ENCODE measurements at places on chromosomes 7 and 10. TPM values are rescaled to one million over a fixed set of nuclear protein-coding genes. Genes with fewer than 3 reads are reported as not detected.

- peaks cover 2% of the 10 kb centered on the region for H3K27me3 ChIP-seq
- no peak for DNase-seq
- H3K4me1 ChIP-seq = peaks cover 17% of the 10 kb centered on the region
- no peak overlapping the region for H3K4me3 ChIP-seq
- H3K27ac ChIP-seq = no peak overlapping the region
- H3K36me3 ChIP-seq = peaks cover 4% of the 10 kb centered on the region
Observed at GRCh38 chr7:40694026-40694809, 559.4 kb downstream of the SUGCT start.

- no peak for DNase-seq
- peaks cover 16% of the 10 kb centered on the region for H3K27me3 ChIP-seq
- H3K36me3 ChIP-seq = no peaks in the 10 kb centered on the region
- no peak overlapping the region for H3K4me3 ChIP-seq
Observed at GRCh38 chr10:133245439-133246235, 8.0 kb downstream of the VENTX start.

The WDR86 gene
- not detected for total RNA-seq

The KNDC1 gene
- not detected for total RNA-seq

- H3K27ac ChIP-seq = no peak overlapping the region
- peaks cover 35% of the 10 kb centered on the region for H3K4me1 ChIP-seq
Observed at GRCh38 chr7:101854084-101854865, 36.8 kb downstream of the CUX1 start.

DNA sequence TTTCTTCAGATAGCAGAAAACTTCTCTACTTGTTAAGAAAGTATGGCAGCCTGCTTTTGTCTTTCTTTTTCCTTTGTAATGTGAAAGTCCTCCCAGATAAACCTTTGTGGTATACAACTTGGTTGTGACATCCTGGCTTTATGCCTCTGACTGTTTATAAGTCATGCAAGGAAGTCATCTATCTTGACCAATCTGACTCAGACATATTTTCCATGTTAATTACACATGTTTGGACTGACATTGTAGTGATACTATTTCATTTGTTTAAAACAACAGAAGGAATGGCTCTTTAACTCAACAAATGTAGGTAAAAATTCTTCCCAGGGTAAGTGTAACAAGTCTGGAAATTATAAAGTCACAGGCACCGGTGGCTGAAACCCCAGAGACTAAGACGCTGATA is 341.6 kb upstream of the MEOX2 start:
- H3K36me3 ChIP-seq = no peaks in the 10 kb centered on the region
- no peaks in the 10 kb centered on the region for H3K27me3 ChIP-seq
- peak overlapping the region; percentile 18 for H3K4me3 ChIP-seq
- H3K4me1 ChIP-seq = peaks cover 48% of the 10 kb centered on the region
- H3K27ac ChIP-seq = peak overlapping the region; percentile 73
- DNase-seq = peak; percentile 88

The TRIM50 gene
- total RNA-seq = not detected

GRCh38 chr7:116782177-116782711 is 80.1 kb upstream of the CAPZA2 start:
- peak overlapping the region; percentile 32 for H3K27ac ChIP-seq
- H3K4me3 ChIP-seq = peak overlapping the region; percentile 4
- DNase-seq = peak; percentile 74
- H3K4me1 ChIP-seq = peaks cover 60% of the 10 kb centered on the region

- no peak overlapping the region for H3K27ac ChIP-seq
- H3K36me3 ChIP-seq = peaks cover 6% of the 10 kb centered on the region
- H3K4me1 ChIP-seq = no peaks in the 10 kb centered on the region
- H3K27me3 ChIP-seq = peaks cover 7% of the 10 kb centered on the region
- DNase-seq = no peak
Observed at GRCh38 chr10:84158061-84158460, 15.5 kb upstream of the GPR15LG start.

The XRCC2 gene
- total RNA-seq = 4.5 TPM

The LCOR gene
- 28.5 TPM for total RNA-seq

DNA sequence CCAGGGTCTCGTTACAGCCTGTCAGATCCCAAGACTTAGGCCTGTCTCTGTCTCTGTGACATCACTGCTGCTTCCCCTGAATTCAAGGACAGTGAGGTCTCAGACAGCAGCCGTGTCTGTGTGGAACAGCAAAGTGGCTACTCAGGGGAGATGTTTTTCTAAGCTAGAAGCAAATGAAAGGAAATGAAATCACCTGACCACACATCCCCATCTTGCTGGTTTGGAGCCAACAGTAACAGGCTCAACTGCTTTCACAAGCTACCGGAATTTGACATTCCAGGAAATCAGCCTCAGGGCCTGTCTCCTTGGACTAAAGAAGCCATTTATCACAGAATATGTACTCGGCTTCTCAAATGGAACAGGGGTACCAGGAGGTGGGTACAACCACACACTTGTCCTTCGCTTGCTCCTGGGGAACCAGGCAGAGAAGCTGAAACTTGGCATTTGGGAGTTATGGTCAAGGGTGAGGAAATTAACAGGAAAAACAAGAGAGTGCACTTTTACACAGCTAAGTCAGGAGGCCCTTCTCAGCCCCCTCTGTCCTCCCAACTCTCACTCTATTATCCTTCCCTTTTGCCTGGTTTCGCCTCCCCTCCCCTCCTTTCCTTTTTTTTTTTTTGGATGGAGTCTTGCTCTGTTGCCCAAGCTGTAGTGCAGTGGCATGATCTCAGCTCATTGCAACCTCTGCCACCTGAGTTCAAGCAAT is 73.2 kb downstream of the SPDYE5 start:
- DNase-seq = peak; percentile 92
- peaks cover 15% of the 10 kb centered on the region for H3K4me1 ChIP-seq
- H3K4me3 ChIP-seq = no peak overlapping the region
- peak overlapping the region; percentile 69 for H3K27ac ChIP-seq

DNA sequence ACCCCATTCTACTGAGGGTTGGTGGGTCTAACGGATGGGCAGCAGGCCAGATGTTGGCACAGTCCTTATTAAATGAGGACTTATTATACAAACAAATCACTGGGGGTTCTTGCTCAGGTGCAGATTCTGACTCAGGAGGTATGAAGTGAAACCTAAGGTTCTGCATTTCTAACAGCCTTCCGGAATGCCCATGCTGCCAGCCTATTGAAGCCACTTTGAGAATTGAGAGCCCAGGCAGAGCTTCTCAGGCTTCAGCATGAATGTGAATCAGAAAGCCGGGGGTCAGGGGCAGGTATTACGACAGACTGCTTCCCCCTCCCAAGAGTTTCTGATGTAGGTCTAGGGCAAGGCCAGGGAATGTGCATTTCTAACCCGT is 34.1 kb upstream of the NPFFR1 start:
- no peak overlapping the region for H3K4me3 ChIP-seq
- DNase-seq = no peak
- no peaks in the 10 kb centered on the region for H3K36me3 ChIP-seq

DNA sequence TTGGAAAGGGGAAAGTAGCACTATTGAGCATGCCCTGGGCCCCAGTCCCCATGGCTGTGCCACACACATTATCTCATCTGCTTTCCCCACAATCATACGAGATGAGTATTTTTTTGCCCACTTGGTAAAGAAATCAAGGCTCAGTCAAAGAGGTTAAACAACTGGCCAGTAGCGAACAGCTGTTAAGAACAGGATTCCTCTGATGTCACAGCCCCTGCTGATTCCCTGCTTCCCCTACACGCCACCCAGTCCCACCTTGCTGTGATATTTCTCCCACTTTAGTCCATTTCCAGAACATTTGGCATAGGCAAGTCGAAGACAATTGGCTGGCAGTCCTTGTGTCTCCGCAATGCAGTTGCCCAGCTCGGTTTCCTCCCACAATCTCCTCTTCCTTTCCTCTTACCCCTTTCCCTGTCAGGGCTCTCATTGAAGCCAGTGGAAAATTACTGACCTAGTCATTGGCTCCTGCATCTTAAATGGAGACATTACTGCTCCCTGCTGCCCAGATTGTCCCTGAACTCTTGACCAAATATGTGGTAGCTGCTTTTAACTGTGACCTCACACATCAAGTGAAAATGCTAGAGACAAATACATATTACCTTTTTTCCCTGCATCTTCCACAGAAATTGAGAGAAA is 56.5 kb upstream of the EEPD1 start:
- DNase-seq = no peak
- H3K27ac ChIP-seq = no peak overlapping the region
- no peaks in the 10 kb centered on the region for H3K36me3 ChIP-seq
- no peak overlapping the region for H3K4me3 ChIP-seq

DNA sequence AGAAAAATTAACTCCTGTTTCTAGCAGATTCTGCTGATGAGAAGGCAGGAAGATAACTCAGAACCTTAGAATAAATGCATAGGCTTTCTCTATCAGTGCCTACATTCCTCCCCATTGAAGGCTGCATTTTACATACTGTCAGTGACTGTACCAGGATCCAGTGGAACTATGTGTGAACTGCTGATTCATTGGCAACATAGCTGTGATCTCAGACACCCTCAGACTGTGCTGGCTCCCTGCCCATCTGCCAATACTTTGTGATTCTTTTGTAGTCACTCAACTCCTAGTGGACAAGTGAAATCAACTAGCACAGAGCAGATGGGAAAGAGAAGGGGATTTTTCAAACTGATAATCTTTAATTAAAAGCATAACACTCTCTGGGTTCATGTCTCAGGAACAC is 375.8 kb downstream of the MDFIC start:
- H3K4me1 ChIP-seq = peaks cover 77% of the 10 kb centered on the region
- H3K36me3 ChIP-seq = 0 out of 2 replicates have a peak, but pooled peaks cover 6% of the 10 kb centered on the region
- no peaks in the 10 kb centered on the region for H3K27me3 ChIP-seq
- no peak overlapping the region for H3K4me3 ChIP-seq

GRCh38 chr10:75021379-75022249 is 89.8 kb upstream of the SAMD8 start:
- DNase-seq = no peak
- peaks cover 16% of the 10 kb centered on the region for H3K36me3 ChIP-seq
- no peak overlapping the region for H3K27ac ChIP-seq
- H3K27me3 ChIP-seq = no peaks in the 10 kb centered on the region

DNA sequence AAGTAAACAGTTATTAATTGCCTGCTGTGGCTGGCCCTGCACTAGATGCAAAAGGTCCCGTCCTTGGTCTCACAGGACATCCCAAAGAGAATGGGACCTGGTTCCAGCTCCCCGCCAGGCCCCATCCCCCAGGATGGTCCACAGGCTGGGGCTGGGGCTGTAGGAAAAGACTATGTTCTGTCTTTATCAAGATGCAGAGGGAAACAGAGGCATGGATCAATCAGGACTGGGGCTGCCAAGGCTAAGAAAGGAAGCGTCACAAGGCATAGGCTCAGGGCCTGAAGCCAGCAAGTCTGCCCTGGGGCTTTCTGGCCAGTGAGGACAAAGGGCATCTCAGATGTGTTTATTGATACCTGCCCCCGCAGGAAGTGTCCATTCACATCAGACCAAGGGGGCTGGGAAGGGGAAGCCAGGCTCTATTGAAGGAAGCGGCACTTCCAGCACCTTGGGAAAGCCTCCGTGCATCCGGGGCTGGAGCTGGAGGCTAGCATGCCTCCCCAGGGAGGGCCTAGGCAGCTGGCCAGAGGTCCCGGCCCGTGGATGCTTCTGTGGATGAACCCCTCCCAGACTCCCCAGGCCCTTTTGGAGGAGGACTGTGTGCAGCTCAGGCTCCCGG is 5.8 kb downstream of the VSIR start:
- H3K4me3 ChIP-seq = peak overlapping the region; percentile 80
- no peaks in the 10 kb centered on the region for H3K36me3 ChIP-seq
- H3K27ac ChIP-seq = peak overlapping the region; percentile 99
- peak; percentile 38 for DNase-seq

- peaks cover 14% of the 10 kb centered on the region for H3K4me1 ChIP-seq
- peaks cover 8% of the 10 kb centered on the region for H3K36me3 ChIP-seq
- peak; percentile 62 for DNase-seq
- no peaks in the 10 kb centered on the region for H3K27me3 ChIP-seq
Observed at GRCh38 chr10:69160809-69161241, 19.2 kb upstream of the SUPV3L1 start.

- peak; percentile 91 for DNase-seq
- H3K27ac ChIP-seq = no peak overlapping the region
- H3K27me3 ChIP-seq = peaks cover 6% of the 10 kb centered on the region
- peaks cover 20% of the 10 kb centered on the region for H3K4me1 ChIP-seq
- peaks cover 24% of the 10 kb centered on the region for H3K36me3 ChIP-seq
- no peak overlapping the region for H3K4me3 ChIP-seq
Observed at GRCh38 chr7:137992550-137993394, 9.1 kb downstream of the CREB3L2 start.

- no peaks in the 10 kb centered on the region for H3K27me3 ChIP-seq
- no peaks in the 10 kb centered on the region for H3K36me3 ChIP-seq
- no peak overlapping the region for H3K4me3 ChIP-seq
- no peak for DNase-seq
- H3K4me1 ChIP-seq = no peaks in the 10 kb centered on the region
Observed at GRCh38 chr10:66234872-66235271, 691.0 kb upstream of the LRRTM3 start.

DNA sequence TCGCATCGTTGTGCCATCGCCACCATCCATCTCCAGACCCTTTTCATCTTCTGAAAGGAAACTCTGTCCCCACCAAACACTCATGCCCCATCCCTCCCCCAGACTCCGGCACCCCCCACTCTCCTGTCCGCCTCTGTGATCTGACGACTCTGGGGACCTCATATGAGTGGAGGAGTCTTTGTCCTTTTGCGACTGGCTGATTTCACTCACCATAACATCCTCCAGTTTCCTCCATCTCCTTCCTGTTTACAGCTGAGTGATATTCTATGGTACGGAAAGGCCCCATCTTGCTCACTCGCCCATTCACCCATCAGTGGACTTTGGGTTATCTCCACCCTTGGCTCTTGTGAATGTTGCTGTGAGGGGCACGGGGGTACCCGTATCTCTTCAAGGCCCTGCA is 11.8 kb upstream of the INSIG1 start:
- H3K36me3 ChIP-seq = no peaks in the 10 kb centered on the region
- no peak for DNase-seq
- peaks cover 6% of the 10 kb centered on the region for H3K4me1 ChIP-seq
- H3K4me3 ChIP-seq = no peak overlapping the region
- H3K27me3 ChIP-seq = peaks cover 48% of the 10 kb centered on the region

- peak overlapping the region; percentile 98 for H3K4me3 ChIP-seq
- peaks cover 49% of the 10 kb centered on the region for H3K4me1 ChIP-seq
- peaks cover 15% of the 10 kb centered on the region for H3K27me3 ChIP-seq
- peaks cover 34% of the 10 kb centered on the region for H3K36me3 ChIP-seq
- H3K27ac ChIP-seq = peak overlapping the region; percentile 98
Observed at GRCh38 chr7:44796034-44796503, 412 bp upstream of the PPIA start.

DNA sequence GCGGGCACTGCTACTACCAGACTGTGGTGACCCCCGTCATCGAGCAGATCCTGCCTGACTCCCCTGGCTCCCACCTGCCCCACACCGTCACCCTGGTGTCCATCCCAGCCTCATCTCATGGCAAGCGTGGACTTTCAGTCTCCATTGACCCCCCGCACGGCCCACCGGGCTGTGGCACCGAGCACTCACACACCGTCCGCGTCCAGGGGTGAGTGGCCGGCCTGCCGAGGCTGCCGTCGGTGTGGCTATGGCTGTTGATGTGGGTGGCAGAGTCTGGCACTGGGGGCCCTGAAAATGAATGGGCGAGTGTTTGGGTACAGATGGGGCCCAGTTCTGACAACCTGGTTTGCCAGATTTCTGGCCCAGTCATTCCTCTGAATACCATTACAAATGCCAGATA is 15.4 kb downstream of the LIMK1 start:
- peaks cover 7% of the 10 kb centered on the region for H3K27me3 ChIP-seq
- H3K36me3 ChIP-seq = peaks cover 30% of the 10 kb centered on the region
- no peak overlapping the region for H3K4me3 ChIP-seq
- H3K27ac ChIP-seq = peak overlapping the region; percentile 98

GRCh38 chr10:71475243-71475871 is 78.6 kb downstream of the CDH23 start:
- H3K4me3 ChIP-seq = no peak overlapping the region
- peaks cover 45% of the 10 kb centered on the region for H3K27me3 ChIP-seq
- H3K36me3 ChIP-seq = no peaks in the 10 kb centered on the region
- no peak for DNase-seq

The PEX1 gene
- 8.8 TPM for total RNA-seq

Data from HFFc6 (cell line).